KG1 (cell line): ENCODE measurements at places on chromosomes 4 and X.

DNA sequence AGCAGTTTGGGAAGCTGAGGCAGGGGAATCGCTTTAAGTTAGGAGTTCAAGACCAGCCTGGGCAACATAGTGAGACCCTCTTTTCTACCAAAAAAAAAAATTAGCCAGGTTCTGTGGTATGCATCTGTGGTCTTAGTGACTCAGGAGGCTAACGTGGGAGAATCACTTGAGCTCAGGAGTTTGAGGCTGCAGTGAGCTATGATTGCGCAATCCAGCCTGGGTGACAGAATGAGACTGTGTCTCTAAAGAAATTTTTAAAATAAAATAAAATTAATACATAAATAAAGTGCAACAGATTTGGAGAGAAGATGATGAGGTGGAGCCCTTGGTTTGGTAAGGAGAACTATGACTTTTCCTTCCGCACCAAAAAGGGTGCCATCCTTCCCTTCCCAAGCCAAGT lies 436.9 kb downstream of the NLGN4X start:
- DNase-seq, result no peak

DNA sequence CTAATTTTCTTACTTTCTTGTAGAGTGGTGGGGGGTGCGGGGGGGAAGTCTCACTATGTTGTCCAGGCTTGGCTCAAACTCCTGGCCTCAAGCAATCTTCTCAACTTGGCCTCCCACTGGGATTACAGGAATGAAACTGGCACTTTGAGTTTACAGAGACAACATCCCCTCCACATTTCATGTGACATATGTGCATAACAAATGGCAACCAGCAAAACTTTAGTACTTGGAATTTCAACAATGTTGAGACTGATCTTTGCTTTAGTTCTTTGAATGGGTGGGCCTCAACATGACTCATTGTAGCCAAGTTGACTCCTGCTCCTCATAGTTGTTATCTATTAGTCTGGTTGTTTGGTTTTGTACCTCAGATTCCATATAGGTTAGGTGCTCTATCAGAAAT lies 11.4 kb upstream of the FMR1 start:
- no peak for DNase-seq

DNA sequence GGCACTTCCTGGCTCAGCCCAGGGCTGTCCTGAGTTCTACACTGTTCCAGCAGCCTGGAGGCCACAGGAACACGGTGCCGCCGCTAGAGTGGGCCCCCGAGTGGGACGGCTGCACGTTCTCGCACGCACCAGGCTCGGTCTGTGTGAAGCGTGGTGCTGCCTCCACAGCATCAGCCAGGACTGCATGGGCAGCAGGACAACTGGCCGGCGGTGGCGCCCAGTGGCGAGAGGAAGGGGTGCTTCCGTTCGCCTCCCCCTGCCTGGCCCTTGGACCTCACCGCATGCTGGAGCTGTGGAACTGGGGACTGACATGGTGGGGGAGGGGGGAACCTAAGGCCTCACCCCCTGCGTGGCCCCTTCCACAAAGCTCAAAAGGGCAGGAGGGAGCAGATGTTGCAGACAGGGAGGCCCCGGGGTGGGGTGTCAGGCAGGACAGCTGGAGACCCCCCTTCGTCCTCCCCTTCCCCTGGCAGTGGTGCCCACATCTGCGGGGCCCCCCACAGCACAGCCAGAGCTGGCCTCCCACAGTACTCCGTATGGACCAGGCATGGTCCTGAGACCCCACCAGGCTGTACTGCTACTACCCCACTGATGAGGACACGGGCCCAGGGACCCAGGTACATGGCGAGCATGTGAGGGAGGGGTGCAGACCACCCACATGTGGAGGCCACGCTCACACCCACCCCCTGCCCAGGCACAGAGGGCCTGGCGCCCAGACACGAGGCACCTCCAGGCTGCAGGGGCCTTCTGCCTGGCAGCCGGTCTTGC lies 58.5 kb downstream of the ACOX3 start:
- DNase-seq, result no peak

- no peak for DNase-seq
Observed at GRCh38 chrX:117998171-117998570, 118.4 kb downstream of the KLHL13 start.
